NCI-H2029 treated with DMSO at 0.1 percent for 48 hours (cell line): ENCODE measurements at places on chromosomes 7 and 10.

GRCh38 chr7:54292171-54292925, 249.8 kb upstream of the VSTM2A start:
- no peak for DNase-seq

- no peak for DNase-seq
Observed at GRCh38 chr7:74467876-74468275, 14.2 kb downstream of the GTF2IRD1 start.

DNA sequence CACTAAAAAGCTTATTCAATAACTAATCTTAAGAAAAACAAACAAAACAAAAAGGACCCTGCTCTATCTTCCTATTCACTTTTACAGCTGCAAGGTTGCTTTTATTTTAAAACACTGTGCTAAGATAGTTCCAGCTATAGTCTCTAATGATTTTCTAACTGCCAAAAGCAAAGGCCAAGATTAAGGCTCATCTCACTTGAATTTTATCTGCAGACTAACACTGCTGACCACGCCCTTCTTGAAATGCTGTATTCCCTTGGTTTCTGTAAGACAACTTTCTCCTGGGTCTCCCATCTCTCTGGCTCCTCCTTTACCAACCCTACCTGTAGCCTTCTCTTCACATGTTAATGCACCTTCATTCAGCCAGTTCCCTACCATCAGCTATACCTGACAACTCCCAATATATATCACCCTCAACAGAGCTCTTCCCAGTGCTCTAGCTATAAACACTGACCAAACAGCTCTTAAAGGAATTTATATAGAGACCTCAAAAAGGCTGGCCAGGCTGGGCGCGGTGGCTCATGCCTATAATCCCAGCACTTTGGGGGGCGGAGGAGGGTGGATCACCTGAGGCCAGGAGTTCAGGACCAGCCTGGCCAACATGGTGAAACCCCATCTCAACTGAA, 11.7 kb downstream of the SRPK2 start:
- no peak for DNase-seq

- no peak for DNase-seq
Observed at GRCh38 chr7:51312951-51313737, 3.5 kb downstream of the COBL start.

DNA sequence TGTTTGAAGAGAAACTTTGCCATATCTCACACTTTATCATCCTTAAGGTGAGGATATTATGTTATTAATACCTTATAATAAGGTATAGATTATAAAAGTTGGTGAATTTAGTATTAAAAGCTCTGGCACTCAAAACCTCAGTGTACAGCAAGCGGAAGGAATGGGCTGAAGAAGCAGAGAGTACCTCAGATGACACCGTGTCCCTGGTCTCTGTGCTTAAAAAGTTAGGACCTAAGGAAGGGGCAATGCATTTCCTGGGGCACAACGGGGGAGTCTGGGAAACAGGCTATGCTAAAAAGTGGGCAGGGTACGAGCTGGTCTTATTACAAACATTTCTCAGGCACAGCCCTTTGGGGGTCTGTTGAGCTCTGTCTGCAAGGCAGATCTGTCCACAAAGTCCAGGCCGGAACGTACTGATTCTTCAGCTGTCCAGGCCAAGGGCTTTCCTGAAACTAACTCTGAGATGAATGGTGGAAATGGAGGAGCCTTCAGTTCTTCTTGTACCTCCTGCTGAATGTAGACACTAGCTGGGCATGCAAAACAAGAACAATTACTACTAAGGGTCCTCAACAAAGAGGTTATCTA, 202.7 kb downstream of the POM121L12 start:
- DNase-seq, result no peak

DNA sequence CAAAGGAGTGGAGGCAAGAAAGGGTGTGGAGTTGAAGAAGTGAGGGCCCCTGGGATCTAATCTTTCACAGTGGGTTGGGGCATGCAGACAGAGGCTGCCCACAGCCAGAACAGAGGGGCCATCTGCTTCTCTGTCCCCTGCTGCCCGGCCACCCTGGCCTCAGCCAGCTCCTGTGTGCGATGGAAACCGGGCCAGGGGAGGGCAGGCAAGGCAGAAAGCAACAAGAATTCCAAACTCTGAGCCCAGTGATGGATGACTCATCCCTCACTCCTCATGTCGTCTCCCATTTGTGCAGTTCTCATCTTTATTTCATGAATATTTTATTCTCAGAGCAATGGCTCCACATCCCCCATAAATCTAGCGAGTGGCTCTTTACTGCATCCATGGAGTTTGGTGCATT, 757.1 kb downstream of the GRID1 start:
- no peak for DNase-seq

GRCh38 chr7:55539380-55539779, 32.9 kb downstream of the VOPP1 start:
- no peak for DNase-seq

GRCh38 chr10:45378914-45379726, 5.1 kb downstream of the ALOX5 start:
- DNase-seq, result no peak

GRCh38 chr10:11068861-11069633, 51.4 kb downstream of the CELF2 start:
- no peak for DNase-seq

- DNase-seq, result no peak
Observed at GRCh38 chr7:98934267-98934666, 55.9 kb downstream of the TRRAP start.

DNA sequence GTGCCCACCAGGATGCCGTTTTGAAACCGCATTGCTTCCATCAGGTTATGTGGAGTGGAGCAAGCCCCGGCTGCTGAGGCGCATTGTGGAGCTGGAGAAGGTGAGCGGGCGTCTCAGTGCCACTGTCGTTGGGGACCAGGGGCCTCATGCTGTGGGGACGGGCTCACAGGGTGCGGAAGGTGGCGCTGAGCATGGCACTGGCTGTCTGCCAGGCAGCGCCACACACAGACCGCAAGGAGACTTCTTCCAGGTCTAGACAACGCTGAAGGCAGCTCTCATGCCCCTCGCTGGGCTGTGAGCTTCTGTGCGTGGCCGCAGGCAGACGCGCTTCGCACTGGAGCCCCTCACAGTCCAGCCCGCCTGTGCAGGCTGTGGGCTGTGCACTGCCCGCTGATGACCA, 29.0 kb downstream of the IQCE start:
- DNase-seq, result no peak

DNA sequence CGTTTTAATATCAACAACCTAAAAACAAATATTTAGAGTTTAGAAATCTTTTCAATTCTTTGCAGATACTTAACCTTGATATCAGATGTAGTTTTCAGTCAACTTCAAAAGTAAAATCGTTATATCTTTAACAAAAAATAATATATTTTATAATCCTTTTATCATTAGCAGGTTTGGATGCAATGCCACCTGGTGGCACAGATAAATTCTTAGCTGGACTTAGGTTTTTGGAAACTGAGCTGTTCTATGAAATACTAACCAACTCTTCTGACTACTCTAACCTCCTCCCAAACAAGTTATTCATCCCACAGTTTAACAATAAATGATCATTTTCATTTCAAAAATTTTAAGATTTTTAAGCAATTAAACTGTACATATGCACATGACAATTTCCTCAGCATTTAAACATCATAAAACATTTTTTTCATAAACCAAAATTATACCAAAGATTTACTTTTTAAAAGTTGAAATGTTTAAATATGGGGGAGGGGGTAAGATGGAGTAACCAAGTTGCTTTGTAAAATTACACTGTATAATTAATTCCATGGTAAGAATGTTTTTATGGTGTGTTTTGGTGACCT, 56.9 kb downstream of the HIBADH start:
- DNase-seq, result peak; percentile 8

DNA sequence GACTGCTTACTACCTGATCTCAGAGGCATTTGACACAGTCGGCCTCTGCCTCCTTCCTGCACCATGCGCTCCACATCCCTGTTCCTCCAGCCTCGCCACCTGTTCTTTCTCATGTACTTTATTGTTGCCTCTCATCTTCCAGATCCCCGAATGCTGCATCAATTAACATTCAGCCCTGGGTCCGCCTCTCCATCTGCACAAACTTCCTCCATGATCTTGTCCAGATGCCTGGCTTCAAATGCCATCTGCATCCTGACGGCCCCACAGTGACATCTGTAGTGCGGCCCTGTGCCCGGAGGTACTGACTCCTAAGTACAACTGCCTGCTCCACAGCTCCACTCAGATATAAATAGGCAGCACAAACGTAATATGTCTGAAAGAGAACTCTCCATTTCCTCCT, 51.2 kb upstream of the STK17A start:
- DNase-seq, result no peak

GRCh38 chr7:55502124-55502857, 70.0 kb downstream of the VOPP1 start:
- no peak for DNase-seq

DNA sequence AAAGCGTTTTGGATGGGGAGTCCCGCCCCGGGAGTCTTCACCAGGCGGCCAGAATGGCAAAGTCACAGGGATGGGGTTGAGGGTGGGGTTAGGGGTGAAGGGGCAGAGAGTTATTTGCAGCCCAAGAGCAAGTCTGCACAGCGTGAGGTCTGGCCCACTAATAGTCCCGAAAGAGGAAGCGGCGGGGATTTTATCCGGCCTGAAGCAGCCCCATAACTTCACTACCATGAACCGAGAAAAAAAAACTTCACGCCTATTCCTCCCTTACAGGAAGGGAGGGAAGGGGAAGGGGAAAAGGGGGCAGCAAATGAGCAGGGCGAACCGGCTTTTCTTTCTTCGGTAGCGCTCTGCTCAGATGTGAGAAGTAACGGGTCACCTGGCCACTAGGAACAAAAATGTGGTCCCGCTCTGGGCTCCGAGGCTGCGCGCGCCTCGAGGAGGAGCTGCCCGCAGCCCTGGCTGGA, 712 bp downstream of the ITPRIP start:
- DNase-seq, result no peak

DNA sequence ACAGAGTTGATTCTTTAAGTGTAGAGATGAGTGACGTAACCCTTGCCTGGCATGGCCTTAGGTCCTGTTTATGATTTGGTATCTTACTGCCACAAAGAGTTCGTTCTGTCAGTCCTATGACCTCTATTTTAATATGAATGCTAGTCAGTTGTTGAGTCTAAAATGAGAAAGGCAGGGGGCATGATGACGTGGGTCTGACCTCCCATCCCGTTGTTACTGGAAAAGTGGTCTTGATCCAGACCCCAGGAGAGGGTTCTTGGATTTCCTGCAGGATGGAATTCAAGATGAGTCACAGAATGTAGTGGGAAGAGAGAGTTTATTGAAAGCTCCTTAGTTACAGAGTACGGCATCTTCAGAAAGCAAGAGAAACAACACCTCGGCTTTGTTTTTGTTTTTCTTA, 317.0 kb upstream of the COBL start:
- no peak for DNase-seq

- no peak for DNase-seq
Observed at GRCh38 chr7:158821171-158822031, 7.9 kb downstream of the ESYT2 start.

DNA sequence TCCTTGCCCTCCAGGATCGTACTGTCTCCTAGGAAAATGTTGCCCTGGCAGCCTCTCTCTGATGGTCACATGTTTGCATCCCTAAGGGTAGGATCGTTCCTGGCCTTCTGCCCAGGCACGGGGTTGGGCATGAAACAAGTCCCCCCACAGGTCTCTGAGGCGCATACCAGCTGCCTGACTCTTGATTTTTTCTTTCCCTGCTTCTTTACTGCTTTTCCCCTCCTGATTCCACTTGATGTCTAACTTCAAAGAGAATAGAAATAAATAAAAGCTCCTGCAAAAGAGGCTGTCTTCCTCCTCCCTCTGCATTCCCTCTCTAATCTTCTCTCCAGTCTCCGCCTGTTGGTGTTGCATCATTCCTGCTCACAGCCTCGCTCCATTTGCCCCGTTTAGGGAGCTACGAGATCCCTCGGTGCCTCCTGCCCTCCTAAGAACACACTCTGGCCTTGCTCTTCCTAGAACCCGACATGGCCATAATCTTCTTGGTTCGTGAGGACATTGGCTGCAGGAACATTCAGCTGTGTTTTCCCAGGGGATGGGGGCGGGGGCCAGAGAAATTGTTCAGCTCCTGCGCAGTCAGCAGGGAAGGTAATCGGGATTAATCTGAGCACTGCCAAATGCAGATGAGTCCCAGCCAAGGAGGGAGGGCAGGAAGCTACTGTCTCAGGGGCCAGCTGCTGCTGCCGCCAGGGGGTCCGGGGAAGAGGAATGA, 26.0 kb downstream of the LEP start:
- DNase-seq, result no peak

DNA sequence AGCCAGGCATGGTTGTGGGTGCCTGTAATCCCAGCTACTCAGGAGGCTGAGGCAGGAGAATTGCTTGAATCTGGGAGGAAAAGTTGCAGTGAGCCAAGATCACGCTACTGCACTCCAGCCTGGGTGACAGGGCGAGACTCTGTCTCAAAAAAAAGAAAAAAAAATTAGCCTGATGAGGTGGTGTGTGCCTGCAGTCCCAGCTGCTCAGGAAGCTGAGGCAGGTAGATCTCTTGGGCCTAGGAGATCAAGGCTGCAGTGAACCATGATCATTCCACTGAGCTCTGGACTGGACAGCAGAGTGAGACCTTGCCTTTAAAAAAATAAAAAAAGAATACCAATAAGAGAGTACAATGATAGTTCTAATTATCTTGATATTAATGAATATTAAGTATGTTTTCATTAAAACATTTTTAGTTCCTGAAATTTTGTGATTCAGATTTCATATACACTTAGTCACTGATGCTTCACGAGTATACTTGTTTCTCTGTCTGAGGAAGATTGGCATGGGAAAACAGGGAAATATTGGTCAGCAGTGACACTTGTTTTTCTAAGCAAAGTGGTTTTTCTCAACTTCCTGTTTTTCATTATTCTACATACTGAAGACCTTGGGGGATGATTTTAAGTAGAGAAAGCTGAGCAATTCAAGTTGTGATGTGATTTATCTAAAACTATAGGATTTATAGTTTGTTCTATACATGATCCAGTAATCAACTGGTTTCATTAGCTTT, 76.8 kb downstream of the ADK start:
- no peak for DNase-seq

- no peak for DNase-seq
Observed at GRCh38 chr7:1538544-1539180, 8.2 kb downstream of the MAFK start.

- no peak for DNase-seq
Observed at GRCh38 chr10:113592380-113592779, 39.5 kb downstream of the HABP2 start.

GRCh38 chr10:99426689-99427088, 3.7 kb downstream of the GOT1 start:
- no peak for DNase-seq

DNA sequence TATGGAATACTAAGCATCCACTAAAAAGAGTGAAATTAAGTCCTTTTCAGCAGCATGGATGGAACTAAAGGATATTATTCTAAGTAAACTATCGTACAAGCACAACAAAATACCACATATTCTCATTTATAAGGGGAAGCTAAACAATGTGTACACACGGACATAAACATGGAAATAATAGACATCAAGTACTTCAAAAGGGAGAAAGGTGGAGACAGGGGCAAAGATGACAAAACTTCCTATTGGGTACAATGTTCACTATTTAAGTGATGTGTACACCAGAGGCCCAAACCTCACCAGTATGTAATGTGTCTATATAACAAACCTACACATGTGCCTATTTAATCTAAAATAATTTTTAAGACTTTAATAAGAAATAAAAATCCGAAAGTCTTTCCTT, 2.2 kb upstream of the AKR1C4 start:
- no peak for DNase-seq

- no peak for DNase-seq
Observed at GRCh38 chr7:30843741-30844482, 67.7 kb upstream of the AQP1 start.

- DNase-seq, result no peak
Observed at GRCh38 chr7:129315960-129316359, 91.1 kb downstream of the AHCYL2 start.
